H9 (cell line): ENCODE measurements at places on chromosomes 1 and 21.

- DNase-seq = peak; percentile 70
Observed at GRCh38 chr1:8525216-8525557, 207.3 kb downstream of the SLC45A1 start.

- DNase-seq = no peak
Observed at GRCh38 chr1:192598589-192598988, 23.0 kb downstream of the RGS1 start.

- no peak for DNase-seq
Observed at GRCh38 chr21:14259747-14260146, 43.8 kb downstream of the RBM11 start.

DNA sequence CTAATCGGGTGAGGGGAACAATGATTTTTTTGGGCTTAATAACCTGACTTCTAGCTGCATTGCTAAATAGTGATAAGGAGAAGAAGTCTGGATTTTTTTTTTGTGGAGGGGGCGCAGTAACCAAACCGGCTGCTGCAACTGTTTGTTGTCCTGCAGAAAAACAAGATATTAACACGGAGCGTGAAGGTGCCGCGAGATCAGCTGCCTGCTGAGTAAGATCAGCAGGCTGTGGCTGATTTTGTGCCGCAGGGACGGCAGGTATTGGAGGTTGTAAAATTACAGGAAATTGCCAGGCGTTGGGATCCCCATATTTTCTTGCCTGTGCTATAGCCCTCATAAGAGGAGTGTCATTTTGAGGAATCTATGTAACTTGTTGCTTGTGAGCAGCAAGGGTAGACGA lies 8.7 kb upstream of the LRRC47 start:
- DNase-seq = no peak

DNA sequence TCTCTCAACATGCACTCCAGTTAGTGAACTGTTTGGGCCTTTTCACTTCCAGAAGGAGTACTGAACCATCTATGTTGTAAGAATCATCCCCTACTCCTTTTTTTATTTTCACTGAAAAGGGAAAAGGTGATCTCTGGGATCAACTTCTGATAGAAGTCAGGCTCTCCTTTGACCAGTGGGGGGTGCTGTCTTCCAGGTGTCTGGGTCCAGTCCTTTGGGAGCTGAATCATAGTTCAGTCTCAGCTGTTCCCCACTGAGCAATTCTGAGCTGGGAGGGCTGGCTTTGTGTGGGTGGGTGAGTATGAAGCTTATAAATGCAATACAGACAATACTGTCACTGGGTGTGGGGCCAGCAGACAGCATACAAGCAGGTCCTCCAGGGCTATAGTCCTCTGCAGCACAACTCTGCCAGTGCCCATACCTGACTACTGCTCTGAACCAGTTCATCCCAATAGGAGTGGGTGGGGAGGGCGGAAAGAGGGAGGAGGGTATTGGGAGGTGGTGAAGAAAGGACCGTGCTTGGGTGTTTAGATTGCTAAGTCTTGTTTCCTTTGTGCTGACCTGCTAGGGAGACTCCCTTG lies 12.5 kb upstream of the SARS1 start:
- DNase-seq = peak; percentile 76

- no peak for DNase-seq
Observed at GRCh38 chr1:162276493-162276892, 100.2 kb downstream of the SPATA46 start.

DNA sequence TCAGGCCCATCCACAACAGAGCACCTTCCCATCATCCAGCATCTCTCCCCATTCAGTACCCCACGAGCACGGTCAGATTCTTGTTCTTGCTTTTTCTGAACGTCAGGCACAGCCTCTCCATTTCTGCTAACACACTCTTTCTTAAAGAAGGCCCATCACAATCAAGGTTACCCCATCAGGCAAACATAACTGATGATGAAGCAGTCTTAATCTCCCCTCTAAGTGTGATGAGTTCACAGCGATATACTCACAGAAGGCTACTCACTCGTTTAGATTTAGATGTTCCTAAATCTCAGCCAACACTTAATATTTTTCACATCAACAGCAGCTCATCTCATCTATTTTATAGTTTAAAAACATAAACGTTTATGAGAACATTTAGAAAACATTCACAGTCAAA lies 75.6 kb downstream of the ADSS2 start:
- DNase-seq = no peak

GRCh38 chr1:39230261-39231190 lies 26.0 kb downstream of the MACF1 start:
- no peak for DNase-seq

DNA sequence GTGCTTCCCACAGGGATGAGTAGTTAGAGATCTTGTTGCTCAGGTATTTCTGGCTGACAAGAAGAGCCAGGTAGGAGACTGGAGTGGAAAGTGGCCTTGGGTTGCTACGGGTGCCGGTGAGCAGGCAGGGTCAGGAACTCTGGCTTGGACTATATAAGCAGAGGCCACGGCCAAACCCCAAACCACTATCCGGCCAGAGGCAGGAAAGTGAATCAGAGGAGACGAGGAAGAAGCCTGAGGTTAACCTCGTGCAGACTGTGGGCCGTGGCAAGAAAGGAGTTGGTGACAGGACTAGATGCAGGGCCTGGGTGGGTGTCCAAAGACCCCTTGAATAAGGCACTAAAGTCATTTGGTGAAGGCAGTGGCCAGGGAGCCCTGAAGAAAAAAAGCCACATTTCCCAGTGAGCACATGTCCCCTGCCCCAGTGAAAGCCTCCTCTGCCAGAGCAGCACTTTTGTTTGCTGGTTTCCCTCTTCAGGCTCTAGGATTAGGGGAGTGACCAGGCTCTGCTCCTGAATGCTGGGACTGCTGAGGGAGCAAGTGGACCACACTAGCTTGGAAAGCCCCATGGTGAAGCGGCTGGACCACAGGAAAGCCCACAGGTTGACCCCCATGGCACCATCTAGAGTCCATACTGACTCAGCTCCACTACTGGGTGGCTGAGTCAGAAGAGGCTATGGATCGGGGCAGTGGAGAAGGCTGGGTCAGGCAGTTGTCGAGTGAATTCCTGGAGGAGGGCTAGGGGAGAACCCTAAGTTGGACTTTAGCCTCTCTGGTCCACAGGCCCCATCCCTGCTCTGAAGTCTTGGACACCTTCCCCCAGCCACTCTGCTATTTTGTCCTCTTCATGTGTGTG lies 23.4 kb downstream of the CSF1 start:
- no peak for DNase-seq

DNA sequence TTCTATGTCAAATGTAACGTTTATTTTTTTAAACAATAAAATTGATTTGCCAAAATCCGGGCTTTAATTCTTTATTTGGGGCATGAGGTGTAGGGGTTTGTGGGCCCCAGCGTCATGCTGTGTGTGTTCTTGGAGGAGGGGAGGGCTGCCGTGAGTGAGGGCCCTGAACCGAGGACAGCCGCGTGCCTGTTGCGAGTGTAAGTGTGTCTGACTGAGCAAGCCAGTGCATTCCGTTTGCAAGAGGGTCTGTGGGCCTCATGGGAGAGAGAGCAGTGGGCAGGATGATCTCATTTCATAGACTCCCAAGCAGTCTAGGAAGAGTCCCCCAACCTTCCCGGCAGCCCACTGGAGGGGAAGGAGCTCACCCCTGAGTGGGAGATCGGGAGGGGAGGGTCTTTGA lies 21.4 kb upstream of the SPSB1 start:
- DNase-seq = no peak

GRCh38 chr1:227736814-227737432 lies 1.7 kb downstream of the SNAP47 start:
- no peak for DNase-seq

GRCh38 chr1:16324456-16324890 lies 27.8 kb downstream of the FBXO42 start:
- no peak for DNase-seq

DNA sequence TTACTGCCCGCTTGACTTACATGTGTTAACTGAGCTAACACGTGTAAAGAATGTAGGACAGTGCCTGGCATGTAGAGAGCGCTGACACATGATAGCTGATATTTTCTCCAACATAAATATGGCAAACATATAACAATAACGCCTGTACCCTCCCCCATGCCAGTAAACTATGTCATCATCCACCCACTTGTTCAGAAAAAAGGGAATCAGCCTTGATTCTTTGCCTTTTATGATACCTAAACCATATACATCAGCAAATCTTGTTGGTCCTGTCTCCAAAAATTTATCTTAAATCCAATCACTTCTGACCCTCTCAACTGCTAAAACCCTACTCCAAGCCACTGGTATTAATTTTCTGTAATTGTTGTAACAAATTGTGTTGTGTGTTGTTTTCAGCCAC lies 1.1 kb upstream of the ZNF692 start:
- no peak for DNase-seq

GRCh38 chr1:43545695-43546387 lies 15.2 kb downstream of the PTPRF start:
- DNase-seq = peak; percentile 97
